ENCODE measurements at places on chromosomes 11 and 22.

GRCh38 chr11:46855167-46855566 lies 9.1 kb upstream of the CKAP5 start:
- no peak for DNase-seq

GRCh38 chr11:45287316-45287903 lies 1.3 kb upstream of the SYT13 start:
- no peak for DNase-seq

DNA sequence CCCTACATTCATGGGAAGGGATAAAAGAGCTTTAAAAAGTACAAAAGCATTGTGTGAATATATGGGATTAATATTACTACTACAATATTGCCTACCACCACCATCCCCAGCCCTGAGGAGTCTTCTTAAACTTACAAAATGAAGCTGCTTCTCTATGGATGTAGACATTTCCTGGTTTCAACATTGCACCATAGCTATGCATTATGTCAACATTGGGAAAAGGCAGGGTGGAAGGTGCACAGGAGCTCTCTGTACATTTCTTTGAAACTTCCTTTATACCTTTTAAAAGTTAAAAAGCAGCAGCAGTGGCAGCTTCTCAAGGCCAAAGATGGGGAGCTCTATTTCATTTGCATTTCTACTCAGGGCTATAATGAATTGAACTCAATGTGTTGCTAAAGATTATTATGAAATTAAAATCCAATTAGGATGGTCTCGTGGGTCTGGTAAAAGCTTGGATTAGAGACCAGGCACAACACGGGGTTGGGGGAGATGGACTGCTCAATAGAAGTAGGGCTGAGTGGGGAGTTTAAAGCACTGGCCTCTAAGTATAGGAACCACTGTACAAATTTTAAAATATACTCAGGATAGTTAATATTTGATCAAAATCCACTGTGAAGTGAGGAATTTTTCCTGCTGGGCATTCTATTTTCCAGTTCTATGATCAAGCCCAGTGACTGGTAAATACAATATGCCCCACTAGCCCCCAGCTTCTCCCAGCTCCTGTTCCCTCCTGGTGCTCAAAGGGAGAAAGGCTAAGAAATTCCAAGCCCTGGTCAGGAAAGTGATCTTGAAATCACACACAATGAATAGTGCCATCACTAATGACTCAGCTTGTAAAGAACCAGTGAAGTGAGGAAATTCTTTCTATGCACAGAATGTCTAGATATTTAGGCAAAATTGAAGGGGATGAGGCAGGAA lies 362.7 kb upstream of the CCDC90B start:
- DNase-seq: no peak

DNA sequence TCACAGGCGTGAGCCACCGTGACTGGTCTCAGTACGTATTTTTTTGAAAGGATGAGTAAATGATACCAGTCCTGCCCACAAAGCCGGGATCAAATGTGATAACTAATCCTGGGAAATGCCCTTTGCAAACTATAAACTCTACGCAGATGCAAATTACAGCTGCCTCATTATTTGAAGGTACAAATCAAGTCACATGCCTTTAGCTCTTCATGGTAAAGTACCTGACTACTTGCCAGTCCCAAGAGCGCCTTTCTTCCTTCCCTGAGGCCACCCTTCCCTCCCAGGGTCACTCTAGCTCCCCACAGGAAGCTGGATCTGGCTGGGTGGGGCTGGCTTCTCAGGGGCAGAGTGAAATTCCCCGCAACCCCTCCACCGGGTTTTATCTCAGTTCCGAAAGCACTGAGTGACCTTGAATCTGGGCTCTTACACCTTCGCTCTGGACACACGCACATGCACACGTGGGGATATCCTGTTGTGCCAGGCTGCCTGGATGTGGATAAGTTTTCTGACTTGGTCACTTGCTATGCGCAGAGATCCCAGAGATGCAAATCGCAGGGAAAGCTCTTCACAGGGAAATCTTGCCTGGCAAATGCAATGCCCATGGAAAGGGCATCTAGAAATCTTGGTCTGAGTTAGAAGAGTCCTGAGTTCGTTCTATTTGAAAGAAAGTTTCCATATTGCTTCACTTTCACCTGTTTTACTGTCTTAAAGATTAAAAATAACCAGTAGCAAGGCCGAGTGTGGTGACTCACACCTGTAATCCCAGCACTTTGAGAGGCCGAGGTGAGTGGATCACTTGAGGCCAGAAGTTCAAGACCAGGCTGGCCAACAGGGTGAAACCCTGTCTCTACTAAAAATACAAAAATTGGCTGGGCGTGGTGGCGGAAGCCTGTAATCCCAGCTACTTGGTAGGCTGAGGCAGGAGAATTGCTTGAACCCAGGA lies 8.5 kb downstream of the A4GALT start:
- no peak for DNase-seq

- DNase-seq: no peak
Measured at GRCh38 chr11:12274056-12274455, 103.3 kb upstream of the PARVA start.

GRCh38 chr11:75718419-75719339 lies 1.0 kb downstream of the MOGAT2 start:
- DNase-seq: peak; percentile 8

DNA sequence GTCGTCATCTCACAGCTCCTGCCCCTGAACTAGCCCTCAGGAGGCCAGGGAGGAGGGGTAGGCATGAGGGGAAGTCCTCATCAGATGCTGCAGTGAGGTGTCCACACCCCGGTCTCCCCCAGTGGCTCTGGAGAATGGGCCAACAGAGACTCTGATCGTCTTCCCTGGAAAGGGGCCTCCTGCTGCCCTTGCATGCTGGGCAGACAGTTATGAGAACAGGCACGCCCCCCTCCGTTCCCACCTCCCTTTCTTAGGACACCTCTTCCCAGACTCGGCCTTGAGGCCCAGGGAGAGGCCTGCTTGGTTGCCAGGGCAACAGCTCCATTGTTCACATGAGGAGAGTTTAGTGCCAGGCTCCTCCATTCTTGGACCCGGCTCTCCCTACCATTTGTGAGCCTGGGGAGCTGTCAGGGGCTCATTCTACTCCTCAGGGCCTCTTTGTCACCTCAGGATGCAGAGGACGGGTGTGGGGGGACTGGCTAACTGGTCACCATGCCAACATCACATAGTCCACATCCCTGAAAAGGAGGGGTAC lies 157.7 kb downstream of the TTC17 start:
- no peak for DNase-seq

DNA sequence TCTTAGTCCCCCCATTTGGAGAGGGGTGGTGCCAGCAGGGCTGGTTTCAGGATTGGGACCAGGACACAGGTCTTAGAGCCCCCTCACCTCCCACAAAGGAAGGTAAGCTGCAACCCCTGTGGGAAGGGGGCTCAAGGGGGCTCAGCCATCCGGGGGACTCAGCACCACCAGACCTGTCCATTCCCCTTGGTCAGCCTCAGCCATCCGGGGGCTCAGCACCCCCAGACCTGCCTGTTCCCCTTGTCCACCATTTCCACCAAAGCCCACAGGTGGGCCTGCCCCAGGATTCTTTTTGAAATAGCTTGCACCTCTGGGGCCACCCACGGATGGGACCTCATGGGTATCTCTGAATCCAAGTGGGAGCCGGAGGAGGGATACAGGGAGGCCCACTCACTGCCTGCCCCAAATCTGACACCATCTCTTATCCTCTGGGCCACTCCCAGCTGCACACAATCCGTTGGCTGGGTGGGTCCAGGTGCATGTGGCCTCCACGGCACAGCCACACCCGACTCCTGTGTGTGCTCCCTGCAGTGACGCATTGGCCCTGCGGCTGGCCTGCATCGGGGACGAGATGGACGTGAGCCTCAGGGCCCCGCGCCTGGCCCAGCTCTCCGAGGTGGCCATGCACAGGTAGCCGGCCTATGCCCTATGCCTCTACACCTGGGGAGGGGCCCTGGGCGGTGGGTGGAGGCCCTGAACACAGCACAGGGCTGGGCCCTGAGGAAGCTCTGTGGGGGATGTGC lies 15.9 kb downstream of the MCAT start:
- DNase-seq: no peak

GRCh38 chr22:47165338-47166032 lies 403.0 kb downstream of the TBC1D22A start:
- peak; percentile 23 for DNase-seq

- DNase-seq: peak; percentile 26
Measured at GRCh38 chr11:2468363-2469235, 23.8 kb downstream of the KCNQ1 start.

GRCh38 chr11:46594374-46594700 lies 514 bp upstream of the AMBRA1 start:
- no peak for DNase-seq

- no peak for DNase-seq
Measured at GRCh38 chr11:11022125-11022730, 164.4 kb upstream of the ZBED5 start.

GRCh38 chr22:46242076-46242475 lies 8.0 kb downstream of the CDPF1 start:
- DNase-seq: no peak

DNA sequence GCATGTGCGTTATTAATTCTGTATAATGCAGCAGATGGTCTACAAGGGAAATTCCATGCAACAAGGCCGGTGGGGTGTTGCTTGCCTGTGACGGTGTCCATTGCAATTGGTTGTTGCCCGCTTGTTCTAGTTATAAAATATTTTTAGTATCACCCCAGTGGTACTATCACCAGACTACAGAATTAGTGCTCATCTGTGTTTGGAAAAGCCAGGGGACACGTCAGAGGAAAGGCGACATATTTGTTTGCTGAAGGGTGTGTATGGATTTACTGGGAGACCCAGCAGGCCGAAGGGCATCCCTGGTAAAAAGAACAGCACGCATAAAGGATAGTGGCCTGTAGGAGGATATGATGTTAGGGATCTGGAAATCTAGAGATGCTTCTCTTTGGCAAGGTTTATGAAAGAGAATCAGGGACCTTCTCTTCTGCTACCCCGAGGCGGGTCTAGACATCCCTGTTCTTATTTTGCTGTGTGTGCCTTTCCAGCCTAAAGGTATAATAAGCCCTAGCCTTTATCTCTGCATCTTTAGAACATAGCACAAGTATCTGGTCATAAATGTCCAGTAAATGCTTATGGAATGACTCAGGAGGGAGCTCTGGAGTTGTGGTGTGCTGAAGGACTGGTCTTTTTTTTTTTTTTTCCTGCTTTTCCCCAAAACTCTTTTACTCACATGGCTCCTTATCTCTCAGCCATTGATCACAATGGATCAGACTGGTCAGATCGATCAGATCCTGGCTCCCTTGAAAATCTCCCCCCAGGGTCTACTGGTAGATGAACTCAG lies 90.9 kb downstream of the LDLRAD3 start:
- no peak for DNase-seq

Data from activated CD4-positive, CD25-positive, alpha-beta regulatory T cell treated with anti-CD3 and anti-CD28 coated beads, Interleukin-2, amount 50 U/mL, for 72 hours (primary cell).